NCI-H2107 (cell line): ENCODE measurements at places on chromosomes 16 and 17.

DNA sequence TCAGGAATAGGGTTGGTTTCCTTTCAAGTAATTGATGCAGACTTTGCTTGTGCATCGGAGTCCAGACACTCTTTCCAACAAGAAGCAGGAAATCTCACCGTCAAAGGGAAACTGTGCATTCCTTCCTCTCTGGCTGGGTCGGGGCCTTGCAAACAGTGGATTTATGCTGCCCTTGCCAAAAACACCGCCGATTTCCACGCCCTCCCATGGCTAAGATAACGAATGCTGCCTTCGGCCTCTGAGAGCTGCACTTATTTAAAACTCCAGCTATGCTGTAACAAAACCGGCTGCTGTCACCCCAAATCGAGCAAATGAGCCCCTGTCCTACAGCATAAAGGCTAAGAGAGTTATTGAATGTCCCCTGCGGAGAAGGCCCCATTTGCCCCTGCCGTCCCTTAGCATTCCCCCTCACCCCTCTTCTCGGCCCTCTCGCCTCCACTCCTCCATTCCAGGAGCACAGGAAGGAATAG is 275.5 kb upstream of the IRX5 start:
- no peak for DNase-seq

DNA sequence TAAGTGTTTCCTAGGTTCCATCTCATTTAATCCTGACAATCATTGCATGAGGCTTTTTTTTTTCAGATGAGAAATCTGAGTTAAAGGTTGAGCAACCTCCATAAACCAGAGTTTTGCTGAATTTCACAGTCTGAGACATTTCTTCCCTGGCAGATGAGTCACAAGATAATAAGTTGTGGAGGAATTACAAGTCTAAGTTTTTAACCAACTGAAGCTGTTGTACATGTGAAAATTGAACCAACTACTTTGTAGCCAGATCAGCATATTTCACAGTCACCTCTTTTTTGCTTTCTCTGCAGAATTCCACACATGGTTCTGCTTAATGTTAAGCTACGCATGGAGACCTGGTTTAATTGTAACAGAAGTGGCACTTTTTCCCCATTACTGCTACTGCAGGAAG is 765.6 kb downstream of the CDH11 start:
- no peak for DNase-seq

- DNase-seq = no peak
Measured at GRCh38 chr17:2398655-2399571, 1.9 kb downstream of the MNT start.

DNA sequence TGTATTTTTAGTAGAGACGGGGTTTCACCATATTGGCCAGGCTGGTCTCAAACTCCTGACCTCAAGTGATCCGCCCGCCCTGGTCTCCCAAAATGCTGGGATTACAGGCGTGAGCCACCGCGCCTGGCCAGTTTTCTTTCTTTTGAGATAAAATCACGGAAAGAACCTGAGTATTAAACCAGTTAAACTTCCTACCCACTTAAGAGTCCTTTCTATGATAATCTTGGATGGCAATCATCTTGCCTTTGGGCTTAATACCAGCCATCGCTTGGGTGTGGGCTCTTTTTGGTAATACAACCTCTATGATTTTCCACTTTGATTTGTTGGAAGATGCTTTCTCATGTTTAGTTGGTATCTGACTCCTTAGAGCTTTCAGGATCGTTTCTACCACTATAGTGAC is 24.0 kb downstream of the PITPNC1 start:
- DNase-seq = no peak

DNA sequence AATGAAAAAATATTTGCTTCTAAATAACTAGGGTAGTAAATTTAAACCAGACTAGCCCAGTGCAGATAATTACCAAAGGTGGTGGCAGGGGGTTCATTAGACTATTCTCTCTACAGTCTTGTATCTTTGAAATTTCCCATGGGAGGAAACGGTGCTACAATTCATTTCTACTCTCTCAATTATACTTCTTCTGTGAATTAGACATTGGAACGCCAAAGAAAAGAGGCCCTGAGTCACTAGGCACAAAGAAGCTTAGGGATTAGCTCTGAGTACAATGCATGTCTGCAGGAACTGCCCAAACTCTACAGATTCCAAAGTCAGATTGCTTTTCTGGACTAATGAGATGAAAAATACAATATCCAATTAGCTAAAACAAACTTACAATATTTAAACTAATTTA is 30.7 kb upstream of the ARL6IP1 start:
- DNase-seq = no peak

- no peak for DNase-seq
Measured at GRCh38 chr16:55000595-55000994, 69.9 kb downstream of the IRX5 start.

GRCh38 chr16:3520841-3521240 is 20.0 kb downstream of the CLUAP1 start:
- DNase-seq = no peak

GRCh38 chr17:77471984-77472461 is 331.3 kb downstream of the SEC14L1 start:
- DNase-seq = peak; percentile 48

- no peak for DNase-seq
Measured at GRCh38 chr17:35080536-35080935, 17.0 kb upstream of the RFFL start.

GRCh38 chr16:30349675-30350074 is 5.4 kb downstream of the CD2BP2 start:
- no peak for DNase-seq

- no peak for DNase-seq
Measured at GRCh38 chr17:8223356-8224126, 13.2 kb upstream of the AURKB start.

DNA sequence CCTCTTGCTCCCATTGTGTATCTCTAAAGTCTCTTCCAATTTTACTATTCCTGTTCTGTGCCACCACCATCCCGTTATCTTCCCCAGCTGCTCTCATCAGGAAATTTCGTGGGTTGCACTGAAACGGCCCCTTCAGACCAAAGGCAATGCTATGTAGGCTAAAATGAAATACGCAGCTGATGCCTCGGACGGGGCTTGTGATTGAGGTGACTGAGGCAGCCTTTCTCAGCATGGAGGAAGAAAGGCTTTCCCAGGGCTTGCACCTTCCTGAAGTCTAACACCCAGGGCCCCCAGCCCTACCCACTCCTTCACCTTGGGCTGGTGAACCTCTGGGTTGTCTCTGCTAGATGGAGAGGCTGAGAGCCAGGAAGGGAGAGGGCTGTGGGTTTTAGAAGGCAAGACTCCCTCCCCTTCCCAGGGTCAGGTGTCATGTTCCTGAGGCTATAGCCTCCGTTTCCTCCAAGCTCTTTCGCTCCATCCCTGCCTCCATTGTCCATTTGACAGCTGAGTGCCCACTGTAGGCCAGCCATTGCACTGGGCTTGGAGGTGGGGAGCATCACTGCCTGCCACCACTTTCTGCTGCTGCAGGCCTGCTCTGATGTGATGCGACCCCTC is 7.8 kb downstream of the CCDC200 start:
- DNase-seq = no peak

DNA sequence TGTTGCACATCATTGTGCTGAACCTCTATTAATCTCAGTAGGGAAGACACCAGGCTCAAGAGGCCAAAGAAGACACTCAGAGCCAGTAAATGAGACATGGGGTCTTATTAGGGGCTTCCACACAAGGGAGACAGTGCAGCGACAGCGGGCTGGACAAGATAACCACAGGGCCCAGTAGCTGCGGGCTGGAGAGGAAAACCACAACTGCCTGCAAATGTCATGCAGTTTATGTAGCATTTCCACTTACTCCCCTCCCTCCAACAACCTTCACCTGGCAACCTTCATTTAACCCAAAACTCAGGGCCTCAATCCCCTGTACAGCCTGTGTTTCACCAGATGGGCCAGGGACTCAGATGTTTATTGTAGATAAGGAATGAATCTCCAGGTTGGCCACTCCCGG is 185.6 kb downstream of the UTP18 start:
- no peak for DNase-seq

DNA sequence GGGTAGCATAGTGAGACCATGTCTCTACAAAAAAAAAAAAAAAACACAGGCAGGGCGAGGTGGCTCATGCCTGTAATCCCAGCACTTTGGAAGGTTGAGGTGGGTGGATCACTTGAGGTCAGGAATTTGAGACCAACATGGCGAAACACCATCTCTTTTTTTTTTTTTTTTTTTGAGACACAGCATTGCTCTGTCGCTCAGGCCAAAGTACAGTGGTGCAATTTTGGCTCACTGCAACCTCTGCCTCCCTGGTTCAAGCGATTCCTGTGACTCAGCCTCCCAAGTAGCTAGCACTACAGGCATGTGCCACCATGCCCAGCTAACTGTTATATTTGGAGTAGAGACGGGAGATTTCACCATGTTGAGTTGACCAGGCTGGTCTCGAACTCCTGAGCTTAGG is 5.1 kb downstream of the RAMP2 start:
- DNase-seq = no peak

- no peak for DNase-seq
Measured at GRCh38 chr16:11273721-11274324, 394 bp upstream of the PRM3 start.

- no peak for DNase-seq
Measured at GRCh38 chr17:54933921-54934320, 33.3 kb downstream of the TOM1L1 start.

DNA sequence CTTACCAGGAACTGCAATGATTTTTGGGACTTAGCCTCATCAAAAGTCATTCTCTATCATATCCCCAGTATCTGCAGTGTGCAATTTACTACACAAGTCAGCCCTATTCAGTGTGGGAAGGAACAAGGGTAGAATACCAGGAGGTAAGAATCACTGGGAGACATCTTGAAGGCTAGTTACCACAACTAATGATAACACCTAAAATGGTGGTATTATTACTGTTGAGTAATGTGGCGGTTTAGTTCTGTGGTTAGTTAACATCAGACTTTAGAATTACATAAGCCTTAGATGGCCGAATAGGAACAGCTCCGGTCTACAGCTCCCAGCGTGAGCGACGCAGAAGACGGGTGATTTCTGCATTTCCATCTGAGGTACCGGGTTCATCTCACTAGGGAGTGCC is 567.9 kb upstream of the CDH11 start:
- DNase-seq = no peak

GRCh38 chr17:21042458-21043295 is at the start of gene USP22:
USP22 (minus strand) TSS chr17:21043011; CDS start chr17:21042835, 176 bp downstream.
- peak; percentile 92 for DNase-seq

DNA sequence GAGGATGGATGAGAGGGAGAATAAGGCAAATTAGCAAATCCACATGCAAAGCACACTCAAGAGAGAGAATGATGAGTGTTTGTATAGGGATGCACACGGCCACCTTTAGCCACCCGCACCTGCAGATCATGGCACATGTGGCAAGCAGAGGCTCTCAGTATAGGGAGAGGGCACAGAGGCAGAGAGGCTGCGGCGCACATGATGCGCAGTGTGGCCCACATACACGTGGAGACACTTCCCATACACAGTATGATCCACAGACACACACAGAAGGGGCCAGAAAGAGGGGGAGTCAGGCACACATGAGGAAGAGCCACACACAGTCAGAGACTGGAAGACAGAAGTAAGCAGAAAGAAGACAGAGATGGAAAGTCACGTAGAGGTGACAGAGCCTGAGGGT is 6.5 kb upstream of the CHD3 start:
- DNase-seq = no peak

DNA sequence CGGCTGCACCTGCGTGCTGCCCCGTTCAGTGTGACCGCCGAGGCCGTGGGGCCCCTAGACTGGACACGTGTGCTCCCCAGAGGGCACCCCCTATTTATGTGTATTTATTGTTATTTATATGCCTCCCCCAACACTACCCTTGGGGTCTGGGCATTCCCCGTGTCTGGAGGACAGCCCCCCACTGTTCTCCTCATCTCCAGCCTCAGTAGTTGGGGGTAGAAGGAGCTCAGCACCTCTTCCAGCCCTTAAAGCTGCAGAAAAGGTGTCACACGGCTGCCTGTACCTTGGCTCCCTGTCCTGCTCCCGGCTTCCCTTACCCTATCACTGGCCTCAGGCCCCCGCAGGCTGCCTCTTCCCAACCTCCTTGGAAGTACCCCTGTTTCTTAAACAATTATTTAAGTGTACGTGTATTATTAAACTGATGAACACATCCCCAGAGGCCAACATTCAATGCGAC is 1.7 kb downstream of the IL17C start:
- no peak for DNase-seq

DNA sequence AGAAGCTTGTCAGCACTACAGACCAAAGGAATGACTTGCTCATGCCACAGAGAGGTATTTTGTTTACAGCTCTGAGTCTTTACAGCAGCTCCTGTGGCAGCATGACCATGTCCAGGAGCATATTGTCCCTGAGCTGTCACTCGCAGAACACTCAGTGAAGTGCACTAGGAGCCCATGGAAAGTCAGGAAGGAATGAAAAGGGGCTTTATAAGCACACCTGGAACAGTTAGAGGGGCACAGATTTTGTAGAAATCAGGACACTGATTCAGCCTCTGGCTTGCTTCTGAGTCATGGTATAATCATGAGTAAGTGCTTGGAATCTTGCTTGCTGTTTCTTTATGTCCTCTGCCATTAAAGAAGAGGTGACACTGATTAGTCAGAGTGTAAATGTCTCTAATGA is 41.0 kb downstream of the TADA2A start:
- no peak for DNase-seq

DNA sequence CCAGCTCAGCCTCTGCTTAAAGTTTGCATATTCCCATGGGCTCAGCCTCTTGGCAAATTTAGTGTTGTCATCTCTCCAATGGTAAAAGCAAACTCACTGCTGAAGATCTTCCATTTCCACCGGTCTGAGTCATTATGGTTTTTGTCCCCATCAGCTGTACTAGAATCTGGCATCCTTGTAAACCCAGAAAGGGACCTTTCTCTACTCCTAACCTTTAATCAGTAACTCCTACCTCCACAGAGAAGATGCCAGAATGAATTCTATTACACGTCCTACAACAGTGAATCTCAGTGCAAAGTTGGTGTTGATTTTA is 45.8 kb downstream of the ZNF652 start:
- no peak for DNase-seq
